ENCODE measurements at places on chromosomes 3 and 15.

GRCh38 chr15:101495334-101496197 is 6.1 kb upstream of the PCSK6 start:
- DNase-seq, result no peak

DNA sequence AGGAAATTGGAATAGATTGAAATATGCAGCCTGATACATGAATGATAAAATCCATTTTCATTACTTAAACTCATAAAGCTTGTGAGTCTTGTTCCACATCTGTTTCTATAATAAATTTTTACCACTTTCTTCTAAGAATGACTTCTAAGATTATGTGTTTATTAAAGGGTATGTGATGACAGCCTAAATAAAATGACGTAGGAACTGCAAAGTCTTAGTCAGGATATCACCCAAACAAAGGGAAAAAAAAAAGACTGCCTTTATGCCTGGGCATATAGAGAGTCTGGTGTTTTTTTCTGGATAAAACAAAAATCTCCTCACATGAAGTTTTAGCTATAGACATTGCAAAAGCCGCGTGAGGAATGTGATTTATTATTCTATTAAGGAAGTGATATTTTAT is 844.0 kb downstream of the DIPK2A start:
- DNase-seq, result no peak

DNA sequence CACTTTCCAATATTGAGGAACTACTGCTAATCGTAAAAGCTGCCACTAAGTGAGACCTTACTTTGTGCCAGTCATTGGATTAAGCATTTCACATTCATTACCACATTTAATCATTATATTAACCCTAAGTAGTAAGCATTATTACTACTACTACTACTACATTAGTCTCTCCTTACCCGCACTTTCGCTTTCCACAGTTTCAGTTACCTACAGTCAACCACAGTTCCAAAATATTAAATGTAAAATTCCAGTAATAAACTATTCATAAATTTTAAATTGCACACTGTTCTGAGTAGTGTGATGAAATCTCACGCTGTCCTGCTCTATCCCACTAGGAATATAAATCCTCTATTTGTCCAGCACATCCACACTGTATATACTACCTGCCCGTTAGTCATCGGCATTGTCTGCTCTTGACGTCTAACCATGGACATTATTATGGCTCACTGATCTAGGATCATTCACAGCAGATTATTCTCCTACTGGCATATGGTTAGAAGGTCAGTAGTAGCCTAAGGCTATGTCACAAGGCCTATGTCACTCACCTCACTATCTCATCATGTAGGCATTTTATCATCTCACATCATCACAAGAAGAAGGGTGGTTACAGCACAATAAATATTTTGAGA is 121.1 kb downstream of the GSK3B start:
- DNase-seq, result no peak

GRCh38 chr15:62068071-62068809 is 1.5 kb downstream of the C2CD4A start:
- no peak for DNase-seq

- no peak for DNase-seq
Observed at GRCh38 chr3:150090006-150090405, 119.3 kb upstream of the PFN2 start.

DNA sequence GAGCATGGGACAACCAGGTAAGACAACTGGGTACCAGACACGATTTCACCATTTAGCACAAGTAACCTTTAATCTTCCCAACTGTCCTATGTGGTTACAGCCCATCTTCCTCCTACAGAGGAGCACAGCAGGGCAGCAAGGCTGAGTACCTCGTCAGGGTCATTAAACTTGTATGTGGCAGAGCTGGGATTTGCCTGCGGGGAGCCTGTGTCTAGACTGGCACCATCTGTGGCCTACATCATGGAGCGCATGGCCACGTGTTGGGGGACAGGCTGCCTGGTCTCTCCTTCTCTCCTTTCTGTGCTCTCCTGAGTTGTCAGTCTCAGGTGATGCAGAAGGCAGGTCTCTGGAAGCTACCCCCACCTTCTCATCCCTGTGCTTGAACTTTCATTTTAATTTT is 32.2 kb downstream of the GOLGA6A start:
- DNase-seq, result no peak

DNA sequence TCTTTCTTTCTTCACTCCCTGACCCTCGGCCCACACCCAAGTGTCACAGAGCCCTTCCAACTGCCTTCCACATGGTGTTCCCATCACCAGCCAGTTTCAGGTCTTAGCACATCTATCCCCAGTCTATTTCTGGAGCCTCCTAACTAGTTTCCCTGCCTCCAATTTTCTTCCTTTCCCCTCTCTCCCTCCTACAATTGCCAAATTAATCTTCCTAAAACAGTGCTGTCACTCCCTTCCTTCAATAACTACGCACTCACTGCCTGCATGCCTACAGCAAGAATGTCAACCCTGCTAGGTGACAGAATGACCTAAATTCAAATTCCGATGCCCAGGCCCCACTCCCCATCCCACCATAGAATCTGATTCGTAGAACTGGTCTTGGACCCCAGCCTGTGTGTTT is 36.1 kb upstream of the CA12 start:
- no peak for DNase-seq

DNA sequence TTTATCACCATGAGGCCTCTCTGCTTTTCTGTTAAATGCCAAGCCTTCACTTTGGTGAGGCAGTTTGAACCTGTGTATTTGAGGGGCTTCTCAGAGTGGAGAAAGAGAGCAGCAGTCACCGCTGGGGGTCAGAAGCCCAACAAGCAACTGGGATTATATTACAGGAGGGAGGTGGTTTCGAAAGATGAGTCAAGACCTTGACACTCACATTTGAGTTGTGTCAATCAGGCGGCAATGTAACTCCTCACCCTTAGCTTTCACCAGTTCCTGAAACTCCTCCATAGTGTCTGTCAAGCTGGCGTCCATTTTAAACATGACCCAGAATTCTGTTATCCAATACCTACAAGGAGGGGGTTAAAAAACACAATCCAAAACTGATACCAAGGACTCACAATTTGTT is 46.5 kb downstream of the RASGRP1 start:
- DNase-seq, result no peak

GRCh38 chr3:24220859-24221657 is 273.6 kb downstream of the THRB start:
- DNase-seq, result no peak

DNA sequence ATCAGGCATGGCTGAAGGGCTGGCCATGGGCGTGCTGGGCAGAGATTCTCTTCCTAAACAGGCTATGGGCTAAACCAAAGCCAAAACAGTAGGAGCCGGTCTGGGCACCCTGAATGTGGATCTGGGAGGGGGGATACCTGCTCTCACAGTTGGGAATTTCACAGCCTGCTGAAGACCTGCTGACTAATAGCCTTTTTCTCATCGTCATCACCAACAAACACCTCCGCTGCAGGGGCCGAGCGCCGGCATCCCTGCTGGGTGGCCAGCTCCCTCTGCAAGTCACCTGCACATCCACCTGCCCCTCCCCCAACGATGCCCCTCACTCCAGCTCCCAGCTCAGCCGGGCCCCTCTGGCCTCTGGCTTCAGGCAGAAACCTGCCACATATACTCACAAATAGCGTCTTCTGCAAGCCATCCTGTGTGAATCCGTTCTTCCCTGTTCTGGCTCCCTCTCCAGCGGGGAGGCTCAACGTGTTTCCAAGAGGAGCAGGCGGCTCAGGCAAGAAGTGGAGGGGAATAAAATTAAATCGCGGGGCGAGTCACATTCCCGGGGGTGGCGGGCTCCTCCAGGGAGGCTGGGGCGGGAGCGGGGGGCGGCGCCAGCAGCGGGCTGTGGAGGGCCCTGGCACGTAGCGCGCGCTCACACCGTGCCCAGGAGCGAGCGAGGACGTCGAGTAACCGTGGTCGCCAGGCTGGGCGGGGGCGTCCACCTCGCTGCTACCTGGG is 466 bp downstream of the IQSEC1 start:
- peak; percentile 21 for DNase-seq

- no peak for DNase-seq
Observed at GRCh38 chr3:33145221-33145900, 31.5 kb downstream of the CRTAP start.

DNA sequence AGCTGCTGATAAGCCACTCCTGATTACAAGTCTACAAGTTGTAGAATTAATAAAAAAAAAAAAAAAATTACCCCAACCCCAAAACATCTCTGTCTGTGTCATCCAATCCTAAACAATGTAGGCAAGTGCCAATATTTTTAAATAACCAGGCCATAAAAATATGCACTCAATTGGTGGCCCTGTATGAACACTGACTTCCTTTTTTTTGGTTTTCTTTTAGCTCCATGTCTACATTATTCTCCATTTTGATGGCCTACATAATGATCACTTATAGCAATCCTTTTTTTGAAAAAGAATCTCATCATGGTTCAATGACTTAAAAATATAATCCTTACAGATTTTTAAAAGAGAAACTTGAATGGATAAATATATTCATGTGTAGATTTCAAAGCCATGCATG is 72.1 kb downstream of the FOXP1 start:
- no peak for DNase-seq

DNA sequence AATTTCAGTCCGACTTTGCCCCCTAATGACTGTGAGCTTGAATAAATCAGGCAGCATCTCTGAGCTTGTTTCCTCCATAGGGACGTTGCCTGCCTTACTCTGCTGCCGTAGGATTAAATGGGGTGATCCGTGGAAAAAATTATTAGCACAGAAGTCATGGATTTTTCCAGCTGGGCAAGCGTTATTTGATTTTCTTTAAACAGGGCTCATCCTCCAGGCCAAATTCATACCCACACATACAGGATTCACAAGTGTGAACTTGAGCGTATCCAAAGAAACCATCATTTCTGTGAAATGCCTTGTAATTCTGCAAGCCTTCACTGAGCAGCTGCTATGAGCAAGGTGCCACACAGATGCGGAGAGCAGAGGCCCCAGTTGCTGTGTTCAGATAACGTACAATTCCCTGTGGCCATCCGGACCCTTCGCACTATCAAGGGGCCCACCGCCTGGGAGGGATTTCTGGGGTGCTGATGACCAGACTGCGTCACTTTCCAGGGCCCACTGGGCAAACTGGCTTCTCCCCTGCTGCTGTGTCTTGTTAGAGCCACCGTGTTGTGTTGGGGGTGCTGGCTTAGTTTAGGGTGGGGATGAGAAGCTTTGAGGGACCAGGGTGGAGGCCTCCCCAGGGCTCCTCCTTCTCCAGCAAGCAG is 61.4 kb downstream of the MGLL start:
- no peak for DNase-seq

DNA sequence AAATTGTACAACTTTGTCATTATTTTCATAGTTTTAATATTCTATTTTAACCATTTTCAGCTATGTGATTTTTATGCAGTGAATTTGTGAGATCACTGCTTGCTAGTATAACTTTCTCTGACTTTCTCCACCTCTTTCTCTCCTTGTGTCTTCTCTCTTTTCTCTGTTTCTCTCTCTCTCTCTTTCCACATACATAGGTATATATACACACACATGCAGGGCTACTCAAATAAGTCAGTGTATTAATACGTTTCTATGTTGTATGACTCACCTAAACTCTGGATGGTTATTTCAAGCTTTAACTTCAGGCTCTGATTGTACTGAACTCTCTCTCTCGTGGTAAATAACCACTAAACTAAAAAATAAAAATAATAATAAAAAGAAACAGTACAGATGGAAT is 1389.3 kb upstream of the ALCAM start:
- DNase-seq, result no peak

DNA sequence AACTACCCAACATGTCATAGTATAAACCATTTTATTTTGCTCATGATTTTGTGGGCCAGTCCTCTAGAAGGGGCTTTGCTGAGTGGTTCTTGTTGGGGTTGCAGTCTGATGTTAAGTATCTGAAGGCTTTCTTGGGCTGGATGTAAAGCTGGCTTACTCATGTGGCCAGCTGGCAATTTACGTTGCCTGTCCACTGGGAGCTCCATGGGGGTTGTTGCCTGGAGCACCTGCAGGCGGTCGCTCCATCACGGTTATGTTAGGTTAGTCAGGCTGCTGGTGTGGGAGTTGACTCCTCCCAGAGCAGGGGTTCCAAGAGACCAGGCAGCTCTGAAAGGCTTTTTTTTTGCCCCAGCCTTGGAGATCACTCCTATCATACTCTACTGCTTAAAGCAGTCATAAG is 98.1 kb downstream of the NR1D2 start:
- DNase-seq, result no peak

Data from NK-92 treated with Interleukin-12 subunit alpha and Interleukin-12 subunit beta, amount 100 ng/mL, for 24 hours (cell line).